ENCODE measurements at places on chromosomes 1 and 21.

DNA sequence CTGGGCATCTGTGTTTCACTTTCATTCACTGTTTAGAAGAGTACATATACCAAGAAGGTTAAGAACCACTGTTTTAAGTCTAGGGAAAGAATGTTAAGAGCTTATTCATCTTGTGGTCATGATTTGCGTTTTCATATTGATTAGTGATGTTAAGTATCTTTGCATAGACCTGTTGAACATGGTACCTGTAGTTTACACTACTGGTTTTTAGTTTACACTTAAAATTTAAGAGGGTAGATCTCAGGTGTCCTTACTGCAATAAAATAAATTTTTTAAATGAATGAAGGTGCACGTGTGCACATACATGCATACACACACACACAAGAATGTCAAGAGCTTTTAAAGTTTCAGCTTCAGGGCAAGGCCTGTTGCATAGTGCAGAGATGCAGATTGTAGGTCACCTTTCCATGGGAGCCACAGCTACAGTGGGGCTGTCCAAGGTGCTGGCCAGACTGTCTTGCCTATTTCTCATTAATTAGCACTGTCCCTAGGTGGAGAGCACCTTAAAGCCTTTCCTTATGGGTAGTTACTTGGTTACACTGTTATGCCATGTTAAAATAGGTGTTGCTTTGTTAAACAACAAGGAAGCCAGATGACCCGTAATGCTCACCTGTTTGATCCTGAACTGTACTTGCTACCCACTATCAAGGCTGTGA lies 543.0 kb upstream of the DAB1 start:
- DNase-seq = no peak

DNA sequence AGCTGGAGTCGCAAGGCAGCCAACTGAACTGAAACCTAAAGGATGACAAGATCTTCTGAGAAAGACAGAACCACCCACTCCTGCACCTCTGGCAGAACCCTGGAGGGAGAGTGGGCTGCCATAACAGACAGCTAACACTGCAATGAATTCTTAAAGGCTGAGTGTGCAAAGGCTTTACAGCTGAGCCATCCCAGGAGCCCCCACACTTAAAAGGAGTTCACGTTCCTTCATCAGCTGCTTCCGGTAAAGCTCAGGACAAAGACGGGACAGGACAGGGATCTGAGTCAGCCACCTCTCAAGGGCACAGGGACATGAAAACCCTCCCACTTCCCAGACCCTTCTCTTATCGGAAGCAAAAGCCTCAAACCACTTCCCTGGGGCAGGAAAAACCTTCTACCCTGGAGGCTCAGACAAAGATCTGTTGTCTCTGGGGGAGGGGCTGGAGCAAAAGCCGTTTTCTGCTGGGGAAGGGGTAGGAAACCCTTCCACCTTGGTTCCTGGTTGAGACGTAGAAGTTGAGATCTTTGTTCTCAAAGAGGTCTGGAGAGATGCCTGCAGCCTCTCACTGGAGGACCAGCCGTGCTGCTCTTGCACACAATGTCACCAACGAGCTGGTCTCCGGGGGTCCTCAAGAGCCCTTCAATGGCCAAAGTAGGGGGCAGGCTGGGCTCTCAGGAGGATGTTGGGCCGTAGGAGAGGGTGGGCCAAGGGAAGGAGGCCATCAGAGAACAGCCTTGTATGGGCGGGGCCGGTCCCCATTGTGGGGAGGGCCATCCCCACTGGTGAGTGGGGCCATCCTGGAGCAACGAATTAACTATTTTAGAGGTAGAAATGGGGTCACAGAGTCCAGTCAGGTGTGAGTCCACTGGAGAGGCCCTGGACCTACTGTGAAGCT lies 452.4 kb downstream of the PTPRU start:
- DNase-seq = no peak

- DNase-seq = no peak
These were observed 63.6 kb downstream of the DSCAM start for GRCh38 chr21:40783404-40783803.

DNA sequence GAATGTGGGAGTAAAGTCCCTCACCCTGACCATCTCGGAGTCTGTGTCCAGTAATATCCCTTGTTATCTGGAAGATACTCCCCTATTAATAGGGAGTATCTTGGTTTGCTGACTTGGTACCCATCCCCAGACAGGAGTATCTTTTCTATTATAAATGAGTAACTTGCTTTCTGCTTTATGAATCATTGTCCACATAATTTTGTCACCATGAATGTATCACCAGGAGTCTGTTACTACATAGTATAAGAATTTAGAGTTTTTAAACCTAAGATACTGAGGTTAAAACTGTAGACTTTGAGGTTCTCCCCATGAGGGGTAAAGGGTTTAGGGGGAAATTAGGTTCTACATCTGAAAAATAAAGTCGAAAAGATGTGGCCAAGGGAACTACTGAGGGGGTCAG lies 175.6 kb downstream of the FCRL5 start:
- no peak for DNase-seq

DNA sequence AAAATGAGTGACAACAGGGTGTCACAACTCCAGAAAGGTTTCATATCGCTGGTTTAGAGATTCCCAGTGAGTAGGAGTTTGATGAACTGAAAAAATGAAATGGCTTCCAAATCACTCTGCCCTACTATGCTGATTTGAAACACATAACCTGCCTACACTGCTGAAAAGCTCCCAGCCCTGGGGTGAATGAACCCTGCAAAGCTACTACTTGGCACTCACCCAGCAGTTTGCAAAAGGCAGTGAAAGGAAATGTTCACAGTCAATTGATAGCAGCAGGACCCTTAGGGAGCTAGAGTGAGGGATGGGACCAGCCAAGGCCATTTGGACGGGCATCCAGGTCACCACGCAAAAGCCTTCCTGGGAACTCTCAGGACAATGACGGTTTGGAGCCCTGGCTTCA lies 44.4 kb upstream of the SRP9 start:
- no peak for DNase-seq

GRCh38 chr1:172414331-172414730 lies 6.2 kb upstream of the C1orf105 start:
- DNase-seq = no peak

GRCh38 chr1:93815366-93816110 lies 63.5 kb downstream of the DNTTIP2 start:
- no peak for DNase-seq

DNA sequence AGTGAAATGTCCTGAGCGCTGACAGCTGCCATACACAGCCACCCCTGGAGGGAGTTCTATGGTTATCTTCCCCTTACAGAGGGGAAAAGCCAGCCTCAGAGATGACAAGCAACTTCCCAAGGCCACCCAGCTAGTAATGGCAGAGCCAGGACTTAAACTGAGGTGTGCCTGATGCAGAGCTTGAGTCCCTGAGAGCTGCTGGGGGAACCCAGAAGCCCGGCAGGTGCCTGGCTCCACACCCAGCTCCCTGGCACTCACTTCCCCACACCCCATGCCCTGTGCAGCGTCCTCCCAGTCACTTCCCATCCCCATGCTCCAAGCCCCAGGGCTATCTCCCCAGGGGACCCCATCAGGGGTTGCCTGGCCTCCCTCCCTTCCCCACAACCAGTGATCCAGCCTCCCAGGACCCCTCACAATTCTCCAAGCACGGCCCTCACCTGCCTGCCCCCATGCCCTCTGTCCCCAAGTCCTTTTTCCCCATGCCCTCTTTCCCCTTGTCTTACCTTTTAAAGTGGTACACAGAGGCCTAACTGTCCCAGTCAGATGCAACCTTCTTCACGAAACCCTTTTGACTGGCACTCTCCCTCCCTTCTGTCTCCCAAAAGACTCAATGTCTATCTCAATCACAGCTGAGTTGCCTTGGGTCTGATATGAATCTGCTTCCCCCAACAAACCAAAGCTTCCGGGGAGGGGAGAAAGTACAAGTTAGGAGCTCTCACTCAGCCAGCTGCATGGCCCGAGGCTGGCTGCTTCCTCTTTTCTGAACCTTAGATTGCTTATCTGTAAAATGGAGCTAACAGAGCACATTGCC lies 39.8 kb upstream of the LRP8 start:
- DNase-seq = peak; percentile 54

GRCh38 chr21:42592156-42592820 lies 61.1 kb upstream of the PDE9A start:
- DNase-seq = no peak

DNA sequence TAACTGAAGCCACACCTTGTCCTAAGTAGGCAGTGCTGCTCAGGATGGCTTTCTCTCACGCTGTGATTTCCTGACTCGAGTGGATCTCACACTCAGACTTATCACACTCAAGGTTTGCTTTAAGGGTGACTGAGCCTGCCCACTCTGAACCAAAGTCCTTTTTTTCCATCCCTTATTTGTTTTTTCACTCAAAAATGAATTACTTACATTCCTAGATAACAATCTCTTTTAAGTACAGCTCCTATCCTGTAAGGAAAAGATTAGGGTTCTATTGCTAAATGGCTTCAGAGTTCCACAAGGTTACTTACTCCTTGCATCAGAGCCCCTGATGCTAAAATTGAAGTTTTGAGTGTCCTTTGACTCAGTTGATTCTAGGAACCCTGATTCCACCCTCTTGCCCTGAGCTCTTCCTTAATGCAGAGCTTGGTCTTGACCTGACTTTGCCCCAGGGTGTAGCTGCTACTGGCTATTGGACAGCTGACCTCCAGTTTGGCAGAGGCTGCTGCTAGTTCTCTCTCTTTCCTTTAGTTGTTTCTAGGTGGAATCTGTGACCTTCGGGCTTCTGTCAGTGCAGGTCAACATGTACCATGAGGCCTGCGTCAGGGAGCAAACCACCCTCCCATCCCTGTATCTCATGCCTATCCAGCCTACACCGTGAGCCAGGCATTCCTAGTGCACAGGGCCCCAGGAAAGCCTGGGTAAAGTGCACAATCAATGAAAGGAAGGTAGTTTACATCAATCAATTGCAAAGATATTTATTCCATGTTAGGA lies 80.1 kb upstream of the CD55 start:
- DNase-seq = no peak

DNA sequence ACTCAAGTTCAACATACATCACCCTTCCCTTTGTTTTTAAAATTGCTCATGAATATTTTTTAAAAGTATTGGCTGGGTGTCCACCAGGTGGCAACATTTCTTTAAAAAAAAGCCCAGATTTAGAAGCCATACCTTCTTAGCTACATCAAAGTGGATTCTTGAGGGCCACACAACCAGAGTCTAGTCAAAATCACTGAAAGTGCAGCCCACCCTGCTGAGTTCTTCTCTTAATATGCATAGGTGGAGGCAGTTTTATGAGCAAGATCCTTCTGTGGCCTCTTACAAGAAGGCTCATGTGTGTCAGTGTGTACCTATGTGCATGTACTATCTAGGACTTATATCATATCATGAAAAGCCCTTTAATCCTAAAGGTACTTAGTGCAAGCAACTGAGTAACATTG lies 16.9 kb upstream of the GNG12 start:
- DNase-seq = peak; percentile 33

GRCh38 chr1:240589585-240590110 lies 22.3 kb downstream of the GREM2 start:
- DNase-seq = no peak

DNA sequence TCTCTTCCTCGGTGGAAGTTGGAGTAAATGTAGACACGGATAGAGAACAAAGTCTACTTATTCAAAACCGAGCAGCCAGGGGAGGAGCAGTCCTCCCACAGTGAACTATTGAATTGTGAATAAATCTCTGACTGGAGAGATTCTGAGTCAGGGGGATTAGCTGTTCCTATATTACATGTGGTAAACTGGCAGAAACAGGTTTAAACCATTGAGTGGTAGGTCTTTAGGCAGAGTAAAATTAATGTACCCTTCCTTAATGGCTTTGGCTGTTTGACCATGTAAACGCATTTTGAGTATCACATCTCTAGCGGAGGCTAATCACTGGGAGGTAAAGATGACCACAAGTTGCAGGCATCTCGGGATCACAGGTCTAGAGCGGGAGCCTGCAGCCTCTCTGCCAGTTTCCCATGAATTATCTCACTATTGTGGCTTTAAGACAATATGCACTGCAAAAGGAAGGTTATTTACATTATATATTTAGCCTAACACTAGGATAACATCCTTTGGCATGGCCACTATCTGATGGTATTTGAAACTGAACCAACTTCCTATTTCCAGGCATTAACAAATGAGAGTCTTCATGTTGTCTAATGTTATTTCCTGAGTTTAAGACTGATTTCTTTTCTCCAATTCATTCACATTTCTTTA lies 7.9 kb upstream of the DISC1 start:
- no peak for DNase-seq

- no peak for DNase-seq
These were observed 17.1 kb upstream of the UBL4B start for GRCh38 chr1:110094931-110095654.

DNA sequence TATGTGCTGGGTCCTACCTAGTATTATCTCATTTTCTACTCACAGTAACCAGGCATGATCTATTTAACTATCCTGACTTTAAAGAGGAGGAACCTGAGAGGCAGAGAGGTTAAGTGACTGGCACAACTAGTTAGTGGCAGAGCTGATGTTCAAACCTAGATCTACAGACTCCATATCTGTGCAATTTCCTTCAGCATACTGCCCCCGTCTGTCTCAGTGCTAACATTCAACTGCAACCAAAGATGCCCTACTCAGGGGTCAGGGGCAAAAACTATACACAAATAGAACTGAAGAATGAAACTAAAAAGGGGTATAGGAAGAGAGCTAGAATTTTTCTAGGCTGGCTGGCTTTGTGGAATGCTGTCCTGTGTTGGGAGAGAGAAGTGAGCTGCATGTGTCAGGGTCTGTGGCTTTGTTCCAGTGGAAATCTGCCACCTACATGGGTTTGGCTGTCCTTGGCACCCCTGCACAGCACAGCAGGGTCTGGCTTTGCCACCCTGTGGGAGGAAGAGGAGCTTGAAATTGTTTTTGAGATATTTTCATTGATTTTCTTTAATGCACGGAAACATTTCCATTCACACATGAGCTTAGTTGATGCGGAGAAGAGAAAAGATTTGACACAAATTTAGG lies 368.5 kb downstream of the RPS6KC1 start:
- DNase-seq = no peak

DNA sequence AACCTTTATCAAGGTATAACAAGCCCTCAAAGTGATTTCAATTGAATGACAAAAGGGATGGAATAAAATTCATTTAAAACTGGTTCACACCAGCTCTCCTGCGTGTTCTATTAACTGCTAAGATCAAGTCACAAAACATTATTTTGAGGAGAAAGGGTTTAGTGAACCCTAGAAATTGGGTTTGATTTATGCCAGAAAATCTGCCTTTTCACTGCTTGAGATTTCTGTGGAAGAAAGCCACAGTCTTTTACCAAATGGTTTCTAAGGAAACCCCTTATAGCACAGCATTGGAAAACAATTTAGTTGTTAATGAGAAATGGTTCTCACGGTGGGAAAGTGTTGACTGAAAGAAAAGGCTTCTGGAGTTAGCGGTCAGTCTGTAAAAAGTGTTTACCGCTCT lies 43.6 kb upstream of the DPH5 start:
- no peak for DNase-seq

- no peak for DNase-seq
These were observed 178.8 kb downstream of the HHIPL2 start for GRCh38 chr1:222369148-222369547.

DNA sequence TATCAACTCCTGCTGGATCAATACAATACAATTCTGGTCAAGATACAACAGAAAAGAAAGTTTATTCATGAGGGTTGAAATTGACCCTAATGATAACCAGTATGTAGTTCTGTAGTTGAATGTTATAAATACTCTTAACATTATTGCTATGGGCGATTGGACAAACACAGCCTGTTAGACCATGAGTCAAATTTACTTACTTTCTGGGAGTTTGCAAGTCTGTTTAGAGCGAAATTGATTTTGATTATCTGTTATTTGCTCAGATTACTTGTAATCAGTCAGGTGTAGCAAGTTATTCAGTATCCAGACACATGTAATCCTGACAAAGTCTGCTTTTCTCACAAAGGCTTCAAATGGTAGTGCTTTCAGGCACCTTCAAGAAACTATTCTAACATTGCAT lies 216.6 kb upstream of the B3GALT2 start:
- no peak for DNase-seq

- no peak for DNase-seq
These were observed 349.6 kb downstream of the LMO4 start for GRCh38 chr1:87678266-87678665.
